ENCODE measurements at places on chromosomes 5 and 9.
A peak's percentile ranks its signal among the peaks of the same experiment; 100 is the strongest.

DNA sequence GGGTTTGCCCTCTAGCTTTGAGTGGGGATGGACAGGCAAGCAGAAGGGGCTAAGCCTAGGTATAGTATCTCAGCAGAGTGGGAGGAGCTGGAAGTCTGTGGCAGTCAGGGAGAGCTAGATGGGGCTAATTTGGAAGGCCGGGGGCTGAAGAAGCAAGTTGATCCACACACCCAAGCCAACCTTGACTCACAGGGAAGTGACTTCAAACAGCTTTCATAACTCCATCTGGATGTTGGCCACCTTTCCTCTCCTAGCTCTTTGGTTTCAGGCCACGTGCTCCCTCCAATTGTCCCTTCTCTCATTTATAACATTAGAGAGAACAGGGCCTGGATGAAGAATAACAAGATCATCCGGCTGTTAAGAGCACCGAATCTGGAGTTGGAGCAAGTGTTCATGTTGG, 36.8 kb downstream of the EGR1 start:
- no peak for DNase-seq

DNA sequence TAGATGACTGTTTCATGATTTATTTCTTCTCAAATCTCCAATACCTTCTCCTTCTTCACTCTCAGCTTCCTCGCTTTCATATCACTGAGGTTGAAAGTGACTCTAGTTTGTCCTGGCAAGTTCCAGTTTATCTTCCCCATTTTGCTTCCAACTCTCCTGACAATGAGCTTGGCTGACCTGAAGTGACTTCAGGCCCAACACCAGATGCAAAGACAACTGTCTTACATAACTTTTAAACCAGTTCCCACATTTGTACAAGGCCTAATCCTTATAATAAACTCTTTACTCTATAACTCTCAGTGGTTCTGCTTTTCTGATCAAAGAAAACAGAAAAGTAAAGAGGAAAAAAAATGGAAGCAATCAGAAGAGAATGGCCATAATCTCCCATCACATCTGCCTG, 22.0 kb downstream of the GNG10 start:
- DNase-seq = no peak

GRCh38 chr9:91221332-91221731, 140.4 kb downstream of the AUH start:
- DNase-seq = no peak

- DNase-seq = no peak
Measured at GRCh38 chr9:133851693-133852092, 113.5 kb upstream of the SARDH start.

DNA sequence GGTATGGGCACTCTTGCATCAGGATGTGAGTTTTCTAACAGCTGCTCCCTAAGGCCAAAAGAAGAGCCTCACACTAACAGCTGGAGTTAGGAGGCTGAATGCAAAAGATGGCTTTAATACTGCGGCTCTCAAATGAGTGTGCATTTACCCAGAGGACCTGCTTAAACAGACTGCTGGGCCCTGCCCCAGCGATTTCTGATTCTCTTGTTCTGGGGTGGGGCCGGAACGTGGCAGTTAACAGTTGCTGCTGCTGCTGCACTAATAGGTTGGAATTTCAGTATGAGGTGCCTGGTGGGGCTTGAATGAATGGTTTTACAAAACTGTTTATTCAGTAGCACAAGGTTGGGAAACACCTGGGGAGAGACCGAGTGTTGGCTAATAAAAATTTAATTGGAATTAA, 26.1 kb downstream of the HMGCR start:
- no peak for DNase-seq

DNA sequence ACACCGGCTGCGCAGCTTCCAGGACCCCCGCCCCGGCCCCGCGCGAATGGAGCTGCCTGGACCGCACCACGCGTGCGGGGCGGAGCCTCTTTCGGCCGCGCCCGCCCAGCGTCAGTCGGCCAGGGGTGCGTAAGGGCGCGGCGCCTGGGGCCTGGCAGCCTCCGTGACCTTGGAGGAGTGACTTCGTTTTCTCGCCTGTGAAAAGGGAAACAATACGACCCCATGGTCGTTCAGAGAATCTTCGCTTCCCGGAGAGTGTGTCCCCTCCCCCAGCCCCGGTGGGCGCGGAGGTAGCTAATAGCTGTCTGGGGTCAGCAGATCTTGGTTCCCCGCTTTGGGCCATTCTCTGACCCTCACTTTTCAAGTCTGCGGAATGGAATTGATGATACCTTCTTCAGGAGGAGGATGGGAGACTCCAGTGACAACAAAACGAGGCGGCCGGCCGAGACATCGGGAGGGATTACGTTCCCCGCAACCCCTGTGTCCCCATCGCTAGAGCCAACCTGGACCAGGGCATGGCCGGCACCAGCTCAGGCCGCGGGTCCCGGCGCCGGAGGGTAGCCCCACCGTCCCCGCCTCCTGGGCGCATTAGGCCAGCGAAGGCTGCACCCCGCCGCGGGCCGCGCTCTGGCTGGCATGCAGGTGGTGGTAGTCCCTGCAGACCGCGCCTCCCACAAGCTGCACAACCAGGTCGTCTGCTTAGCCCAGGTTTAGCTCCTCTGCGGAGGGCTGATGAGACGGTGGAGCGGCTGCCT, 5.5 kb upstream of the CDHR2 start:
- DNase-seq = peak; percentile 46

- peak; percentile 75 for DNase-seq
Measured at GRCh38 chr5:159987031-159987674, 21.8 kb upstream of the TTC1 start.

GRCh38 chr9:109923471-109923760, 143.4 kb downstream of the PALM2AKAP2 start:
- DNase-seq = no peak

DNA sequence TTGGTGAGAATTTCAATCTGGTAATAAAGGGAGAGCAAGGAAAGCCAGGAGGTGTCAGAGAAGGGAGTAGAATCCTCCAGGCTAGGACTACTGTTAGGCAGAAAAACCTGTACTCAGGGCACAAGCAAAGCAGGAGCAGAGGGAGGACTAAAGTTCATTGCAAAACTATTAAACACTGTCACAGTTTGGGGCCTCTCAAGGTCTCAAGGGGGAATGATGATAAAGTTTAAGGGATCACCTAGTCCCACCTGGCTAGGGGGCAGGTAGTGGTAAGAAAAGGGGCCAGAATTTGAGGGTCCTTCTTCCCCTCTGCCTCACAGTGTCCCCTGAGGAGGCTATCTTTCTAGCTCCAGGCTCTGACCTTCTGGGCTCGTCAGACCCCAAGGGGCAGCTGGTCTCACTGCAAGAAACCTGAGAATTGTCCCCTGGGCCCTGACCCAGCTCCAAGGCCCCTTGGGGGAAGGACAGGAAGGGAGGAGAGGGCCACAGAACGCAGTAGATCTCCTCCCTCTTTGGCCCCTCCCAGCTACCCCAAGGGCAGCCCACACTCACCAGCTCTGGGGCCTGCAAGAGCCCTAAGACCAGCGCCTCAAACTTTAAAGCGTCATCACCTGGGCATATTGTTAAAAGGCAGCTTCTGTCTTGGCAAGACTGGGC, 974 bp downstream of the CCDC69 start:
- peak; percentile 27 for DNase-seq

DNA sequence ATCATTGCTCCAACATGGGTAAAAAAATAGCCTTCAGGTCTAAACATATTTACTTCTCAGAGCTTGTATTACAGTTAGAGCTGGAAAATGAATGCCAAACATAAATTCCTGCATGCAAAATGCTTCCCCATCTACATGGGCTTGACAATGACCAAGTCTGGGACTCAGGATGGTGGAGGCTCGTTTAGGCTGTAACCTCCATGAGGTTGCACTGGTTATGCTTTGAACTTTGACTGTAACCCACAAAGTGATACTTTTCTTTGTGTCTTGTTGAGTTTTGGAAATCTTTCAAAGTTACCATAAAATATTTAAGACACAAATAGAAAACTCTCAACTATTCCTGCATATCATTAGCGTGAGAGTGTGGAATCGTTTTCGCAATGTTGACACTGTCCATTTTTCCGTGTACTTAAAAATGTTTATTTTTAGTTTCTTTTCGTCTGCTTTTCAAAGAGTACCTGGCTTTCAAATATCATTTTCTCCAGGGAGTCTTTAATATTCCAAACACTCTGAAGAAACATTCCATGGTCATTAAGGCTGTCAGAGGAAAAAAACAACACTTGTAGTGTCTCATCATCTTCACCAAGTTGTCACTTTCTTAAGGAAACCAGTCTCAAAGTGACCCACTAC, 487.8 kb downstream of the ENC1 start:
- no peak for DNase-seq

DNA sequence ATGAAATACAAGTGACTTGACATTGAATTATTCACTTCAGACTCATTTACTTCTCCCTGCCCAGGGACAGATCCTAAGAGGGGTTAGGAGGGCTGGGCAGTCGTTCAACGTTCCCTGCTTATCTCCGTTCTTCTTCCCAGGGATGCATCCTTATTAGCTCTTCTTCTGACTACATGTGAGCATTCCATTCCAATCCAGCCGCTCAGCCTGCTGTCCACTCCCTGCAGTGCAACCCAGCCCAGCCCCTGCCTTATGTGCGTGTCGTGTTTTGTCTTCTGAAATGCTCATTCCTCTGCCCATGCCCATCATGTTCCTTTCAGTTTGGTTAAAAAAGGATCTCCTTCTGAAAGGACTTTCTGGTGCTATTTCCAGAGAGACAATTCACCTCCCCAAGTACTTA, 64.7 kb upstream of the PALM2AKAP2 start:
- DNase-seq = no peak

- peak; percentile 24 for DNase-seq
Measured at GRCh38 chr9:125262294-125262991, 817 bp downstream of the GAPVD1 start.

DNA sequence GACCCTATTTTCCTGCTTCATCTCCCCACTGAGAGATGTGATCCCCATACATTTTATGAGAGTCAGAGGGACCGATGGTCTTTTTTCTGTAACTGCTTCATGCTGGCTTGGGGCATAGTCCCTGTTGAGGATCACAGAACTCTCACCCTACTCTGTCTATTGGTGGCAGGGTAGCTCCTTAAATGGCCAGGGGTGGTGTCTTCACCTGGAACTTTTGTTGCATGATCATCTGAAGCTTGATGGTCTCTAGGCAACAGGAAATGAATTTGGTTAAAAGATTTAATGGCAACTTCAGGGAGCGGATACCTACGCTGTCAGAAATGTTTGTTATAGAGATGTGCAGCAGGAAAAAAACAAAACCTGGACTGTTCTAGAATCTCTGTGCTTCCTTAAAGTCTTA, 87.0 kb upstream of the GLIS3 start:
- peak; percentile 4 for DNase-seq

- DNase-seq = no peak
Measured at GRCh38 chr9:1591310-1591709, 423.8 kb upstream of the SMARCA2 start.

DNA sequence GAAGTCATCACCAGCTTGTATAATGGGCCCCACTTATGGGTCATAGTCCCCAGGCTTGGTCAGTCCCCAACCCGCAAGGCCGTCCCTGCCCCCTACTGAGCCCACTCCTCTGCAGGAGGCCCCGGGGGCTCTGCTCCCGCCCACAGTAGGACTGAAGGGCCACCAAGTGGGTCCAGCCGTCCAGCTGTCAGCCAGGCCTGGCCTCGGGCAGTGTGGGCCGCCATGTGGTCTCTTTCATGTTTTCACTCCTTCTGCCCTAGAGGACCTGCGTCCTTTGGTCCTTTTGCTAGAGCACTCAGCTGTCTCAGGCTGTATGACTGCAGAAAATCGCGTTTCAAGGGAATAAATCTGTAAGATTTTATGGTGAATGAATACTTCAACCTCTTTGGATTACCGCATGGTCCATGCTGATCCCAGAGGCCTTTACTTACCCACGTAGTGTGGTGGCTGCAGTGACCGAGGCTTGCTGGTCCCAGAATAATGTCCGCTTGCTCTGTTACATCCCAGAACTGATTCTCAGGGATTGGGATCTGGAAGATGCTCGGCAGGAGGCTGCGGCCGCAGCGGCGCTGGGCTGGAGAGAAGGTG, 105.7 kb upstream of the FAM120A start:
- no peak for DNase-seq

DNA sequence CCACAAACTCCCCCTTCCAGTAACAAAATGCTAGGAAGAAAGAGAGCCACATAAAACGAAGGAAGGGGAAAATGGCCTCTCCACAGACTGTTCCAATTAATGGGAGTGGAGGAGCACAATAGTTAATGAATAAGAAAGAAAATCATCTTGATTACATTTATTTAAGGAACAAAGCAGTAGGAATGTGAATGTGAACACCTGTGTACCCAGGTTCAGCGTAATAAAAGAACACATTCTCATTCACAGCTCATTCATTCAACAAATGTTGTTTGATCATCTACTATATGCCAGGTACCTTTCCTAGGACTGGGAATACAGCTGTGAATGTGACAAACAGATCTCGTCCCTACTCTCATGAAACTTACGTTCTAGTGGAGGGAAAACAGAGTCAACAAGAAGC, 35.7 kb downstream of the SIL1 start:
- no peak for DNase-seq

GRCh38 chr9:99594056-99594780, 227.5 kb upstream of the NR4A3 start:
- DNase-seq = no peak

DNA sequence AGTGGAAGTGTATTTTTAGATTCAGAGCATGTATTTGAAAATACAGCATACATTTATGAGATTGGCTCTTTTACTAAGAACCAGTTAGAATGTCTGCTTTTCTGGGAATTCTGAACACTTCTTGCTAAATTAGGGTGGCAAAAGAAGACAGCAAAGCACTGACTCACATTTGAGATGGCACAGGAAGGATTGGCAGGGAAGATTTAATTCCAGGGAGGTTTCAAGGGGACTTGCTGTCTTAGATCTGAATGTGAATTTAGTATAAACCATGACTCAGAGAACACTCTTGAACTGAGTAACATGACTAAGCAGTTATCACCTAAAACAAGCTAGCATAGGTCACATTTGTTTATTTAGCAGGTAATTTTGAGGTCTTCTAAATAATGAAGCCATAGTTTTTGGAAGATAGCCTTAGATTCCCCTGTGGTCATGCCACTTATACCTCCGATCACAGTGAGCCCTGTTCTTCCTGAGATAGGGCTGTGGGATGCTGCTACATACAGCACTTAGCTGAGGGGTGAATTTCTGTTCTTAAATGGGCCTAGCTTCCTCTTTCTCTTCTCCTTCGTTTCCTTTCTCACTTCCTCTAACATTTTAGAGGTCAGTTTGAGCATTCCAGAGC, 173.8 kb downstream of the PCSK1 start:
- peak; percentile 57 for DNase-seq
